Cerebellar nuclear complex (tissue), 1 donor: ENCODE measurements at places on chromosomes 5 and 9.

DNA sequence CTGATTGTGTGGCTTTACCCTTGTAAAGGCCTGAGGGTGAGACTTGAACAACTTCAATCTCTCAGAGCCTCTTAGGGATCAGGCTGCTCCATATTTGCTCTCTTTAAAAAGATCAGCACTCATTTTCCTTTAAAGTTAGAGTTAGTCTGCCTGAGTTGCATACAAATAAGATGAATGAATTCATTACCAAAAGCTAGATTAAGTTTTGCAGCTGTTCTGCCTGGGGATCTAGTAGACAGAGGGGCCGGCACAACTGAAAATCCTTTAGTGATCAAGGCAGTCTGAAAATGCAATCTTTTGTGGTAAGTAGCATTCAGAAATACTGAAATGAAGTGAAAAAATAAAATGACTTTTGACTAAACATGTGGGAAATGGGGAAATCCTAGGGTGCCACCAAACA is 264.0 kb downstream of the MAN2A1 start:
- DNase-seq: no peak

- DNase-seq: no peak
Observed at GRCh38 chr9:70566751-70567150, 152.3 kb upstream of the KLF9 start.

DNA sequence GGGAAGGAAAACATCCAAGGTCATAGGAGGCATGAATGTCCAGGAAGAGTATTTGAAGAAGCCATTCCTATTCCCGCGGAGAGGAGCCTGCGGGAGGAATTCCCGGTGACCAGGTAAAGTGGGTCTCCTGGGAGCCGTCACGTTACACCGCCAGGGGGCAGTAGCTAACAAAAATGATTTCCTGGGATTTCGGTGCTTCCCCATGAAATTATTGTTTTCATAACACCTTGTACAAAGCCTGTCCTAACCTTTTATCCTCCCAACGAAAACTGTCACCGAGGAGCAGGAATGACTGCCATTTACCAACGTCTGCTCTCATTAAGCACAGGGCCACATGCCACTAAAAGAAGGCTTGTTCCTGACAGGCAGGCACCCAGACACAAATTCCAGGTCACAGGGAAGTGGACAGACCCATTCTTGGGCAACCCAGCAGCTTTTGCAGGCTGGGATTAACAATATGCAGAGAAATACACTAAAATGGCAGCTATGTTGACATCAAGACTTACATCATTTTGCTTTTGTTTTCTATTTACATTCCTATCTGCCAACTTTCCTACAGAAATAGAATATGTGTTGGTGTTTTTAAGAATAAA is 41.2 kb upstream of the CTSL start:
- no peak for DNase-seq

- DNase-seq: no peak
Observed at GRCh38 chr5:172347496-172348052, 64.0 kb upstream of the UBTD2 start.

DNA sequence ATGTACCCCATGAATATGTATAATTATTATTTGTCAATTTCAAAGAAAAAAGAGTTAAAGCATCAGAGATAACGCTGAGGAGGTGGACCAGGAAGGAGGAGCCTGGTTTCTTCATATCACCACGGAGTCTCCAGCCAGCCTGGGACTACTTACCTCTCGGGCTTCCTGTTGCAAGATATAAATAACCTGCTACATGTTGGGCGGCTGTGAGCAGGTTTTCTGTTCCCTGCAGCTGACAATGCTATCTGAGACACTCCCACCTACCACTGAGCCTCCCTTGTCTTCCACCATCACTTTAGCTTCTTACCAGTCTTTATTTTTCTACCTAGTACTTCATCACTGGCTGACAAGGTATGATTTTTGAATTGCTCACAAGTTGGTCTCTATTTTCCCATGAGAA is 102.7 kb upstream of the CPEB4 start:
- no peak for DNase-seq

GRCh38 chr9:14347406-14348122 is 33.6 kb upstream of the NFIB start:
- no peak for DNase-seq

DNA sequence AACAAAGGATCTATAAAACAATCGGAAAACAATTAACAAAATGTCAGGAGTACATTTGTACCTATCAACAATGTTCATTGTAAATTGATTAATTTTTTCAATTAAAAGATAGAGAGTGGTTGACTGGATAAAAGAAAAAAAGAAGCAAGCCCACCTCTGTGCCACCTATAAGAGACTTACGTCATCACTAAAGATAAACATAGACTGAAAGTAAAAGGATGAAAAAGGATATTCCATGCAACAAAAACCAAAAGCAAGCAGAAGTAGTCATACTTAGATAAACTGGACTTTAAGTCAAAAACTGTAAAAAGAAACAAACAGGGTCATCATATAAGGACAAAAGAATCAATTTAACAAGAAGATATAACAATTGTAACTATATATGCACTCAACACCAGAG is 197.4 kb downstream of the RASEF start:
- no peak for DNase-seq

DNA sequence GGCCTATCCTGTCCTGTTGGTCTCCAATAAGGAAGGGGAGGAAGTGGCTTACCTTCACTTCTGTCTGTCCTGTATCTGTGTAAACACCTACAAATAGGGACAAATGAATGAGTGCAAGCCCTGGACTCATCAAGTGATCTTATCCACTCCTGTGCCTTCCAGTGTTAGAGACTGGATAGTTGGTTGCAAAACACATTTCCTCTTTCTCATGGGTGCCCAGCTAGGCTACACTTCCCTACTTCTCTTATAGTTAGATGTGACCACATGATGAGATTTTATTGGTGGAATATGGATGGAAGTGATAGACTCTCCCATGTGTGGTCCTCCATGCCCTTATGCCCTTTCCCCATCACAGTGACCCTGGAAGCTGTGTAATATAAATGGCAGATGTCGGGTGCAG is 16.9 kb upstream of the PFDN1 start:
- no peak for DNase-seq

DNA sequence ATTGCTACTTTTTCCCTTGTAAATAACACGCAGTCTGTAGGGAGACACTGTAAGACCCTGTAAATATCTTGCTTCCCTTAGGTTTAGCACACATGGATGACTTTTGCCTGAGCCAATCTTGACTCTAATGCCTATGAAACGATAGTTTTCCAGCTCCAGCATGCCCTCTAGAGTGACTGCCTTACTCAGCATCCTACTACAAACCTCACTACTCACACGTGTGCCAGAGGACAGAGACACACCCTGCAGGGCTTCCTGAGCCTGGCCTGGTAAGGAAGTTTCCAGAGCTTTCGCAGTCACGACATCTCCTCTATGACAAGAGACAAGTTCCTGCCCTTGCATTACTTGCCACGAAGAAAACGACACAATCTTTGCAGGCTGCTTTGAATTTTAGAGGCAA is 138.1 kb downstream of the ATPSCKMT start:
- DNase-seq: no peak
